ENCODE measurements at places on chromosomes 3 and 15.
A peak's percentile ranks its signal among the peaks of the same experiment; 100 is the strongest.

DNA sequence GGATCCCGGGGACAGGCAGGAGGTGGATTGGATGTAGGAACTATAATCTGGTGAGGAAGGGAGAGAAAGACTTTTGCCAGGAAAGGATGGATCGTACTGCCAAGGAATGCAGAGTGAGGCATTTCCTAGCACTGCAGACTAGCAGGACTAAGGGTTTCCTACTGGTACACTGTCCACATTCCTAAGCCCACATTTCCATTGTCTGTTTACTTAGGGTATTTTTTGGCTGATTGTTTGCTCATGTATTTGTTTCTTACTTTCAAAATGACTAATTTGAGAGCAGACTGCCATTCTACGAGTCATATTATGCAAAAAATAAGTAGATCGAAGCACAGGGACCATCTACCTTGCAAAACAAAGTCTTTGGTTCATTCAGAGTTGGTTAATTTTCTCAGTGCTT lies 1029.5 kb upstream of the NR2F2 start:
- DNase-seq, result no peak

GRCh38 chr15:74497584-74497983 lies 36.6 kb upstream of the UBL7 start:
- DNase-seq, result no peak

DNA sequence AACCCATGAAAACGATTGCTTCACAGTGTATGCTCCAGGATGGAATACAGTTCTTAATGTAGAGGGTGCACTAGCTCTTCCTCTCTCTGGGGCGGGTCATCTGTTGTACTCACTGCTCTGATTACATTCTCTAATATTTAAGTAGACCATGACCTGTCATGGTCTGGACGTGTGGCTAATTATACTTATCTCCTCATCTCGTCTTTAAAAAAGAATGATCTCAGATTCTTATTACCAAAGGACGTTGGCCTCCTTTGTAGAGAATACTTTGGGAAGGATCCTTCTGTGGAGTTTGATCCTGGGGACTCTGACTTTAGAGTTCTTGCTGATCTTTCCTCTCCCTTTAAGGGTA lies 48.4 kb upstream of the TRAK1 start:
- DNase-seq, result no peak

GRCh38 chr3:188520466-188520865 lies 366.5 kb downstream of the LPP start:
- DNase-seq, result no peak

DNA sequence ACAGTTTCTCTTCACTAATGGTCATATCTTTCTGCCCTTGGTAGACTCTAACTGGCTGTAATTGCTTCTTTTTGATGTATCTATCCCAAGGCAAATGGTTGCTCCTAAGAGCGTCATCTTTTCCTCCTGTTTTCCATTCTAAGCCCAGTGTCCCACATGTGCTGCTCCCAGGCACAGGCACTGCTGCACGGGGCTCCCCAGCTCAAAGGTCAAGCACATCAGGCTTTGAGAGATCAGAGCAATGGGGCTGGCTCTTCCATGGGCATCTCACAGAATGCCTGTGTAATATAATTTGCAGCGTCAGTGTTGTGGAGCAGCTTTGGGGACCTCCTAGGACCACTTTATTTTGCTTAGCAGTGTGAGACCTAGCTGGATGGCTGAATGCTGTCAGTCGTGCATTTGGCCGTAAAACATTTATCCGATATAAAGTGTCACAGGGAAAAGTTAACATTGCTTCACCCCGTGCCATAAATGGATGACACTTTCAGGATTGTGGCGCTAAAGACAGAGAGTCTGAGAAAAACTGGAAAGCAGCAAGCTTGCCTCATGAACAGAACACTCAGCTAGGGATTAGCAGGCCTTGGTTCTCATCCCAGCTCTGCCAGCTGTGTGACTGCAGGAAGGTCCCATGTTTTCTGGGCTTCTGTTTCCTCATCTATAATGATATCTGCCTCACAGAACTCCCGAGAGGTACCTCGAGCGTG lies 277.5 kb upstream of the TBL1XR1 start:
- no peak for DNase-seq

DNA sequence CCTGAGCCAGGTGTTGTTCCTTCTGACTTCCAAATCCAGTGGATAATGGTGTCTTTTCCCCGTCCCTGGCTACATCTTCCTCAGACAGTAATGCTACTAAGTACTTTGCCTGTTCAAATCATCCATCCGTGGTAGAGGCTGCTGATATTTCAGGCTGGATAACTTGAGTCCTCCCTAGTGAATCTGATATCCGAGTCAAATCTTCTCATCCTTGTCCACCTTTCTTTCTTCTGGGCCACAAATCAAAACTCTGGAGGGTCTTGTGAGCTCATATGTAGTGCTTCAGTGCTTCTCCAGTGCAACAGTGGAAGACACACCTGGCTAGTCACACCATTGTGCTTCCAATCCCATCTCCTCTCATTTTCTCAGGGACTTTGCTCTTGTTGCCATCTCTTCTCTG lies 11.2 kb downstream of the SH3GL3 start:
- no peak for DNase-seq

DNA sequence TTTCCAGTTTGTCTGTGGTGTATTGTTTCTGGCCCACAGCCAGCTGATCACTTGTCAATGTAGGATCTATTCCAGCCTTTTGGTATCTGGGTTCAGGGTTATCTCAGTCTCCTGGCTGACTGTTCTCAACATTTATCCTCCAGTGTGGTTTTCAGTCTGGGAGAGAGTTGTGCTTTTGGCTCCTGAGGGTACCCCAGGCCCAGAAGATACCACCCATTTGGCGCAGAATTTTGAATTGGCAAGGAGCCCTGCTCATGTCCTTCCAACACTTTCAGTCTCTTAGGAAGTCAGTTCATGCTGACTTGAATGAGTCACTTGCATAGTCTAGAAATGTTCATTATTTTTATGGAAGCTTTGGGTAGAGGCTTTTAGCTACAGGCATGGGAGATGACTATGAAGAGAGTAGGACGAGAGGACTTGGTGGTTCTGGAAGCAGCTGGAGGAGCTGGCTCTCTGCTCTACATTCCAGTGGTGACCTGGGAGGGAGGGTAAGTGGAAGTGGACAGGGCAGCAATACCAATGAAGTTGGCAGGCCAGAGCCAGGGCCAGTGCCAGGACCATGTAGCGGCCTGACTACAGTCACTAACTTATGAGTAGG lies 7.2 kb downstream of the POLR2H start:
- DNase-seq, result no peak

- DNase-seq, result peak; percentile 13
Measured at GRCh38 chr15:60006203-60006862, 2.2 kb downstream of the FOXB1 start.

DNA sequence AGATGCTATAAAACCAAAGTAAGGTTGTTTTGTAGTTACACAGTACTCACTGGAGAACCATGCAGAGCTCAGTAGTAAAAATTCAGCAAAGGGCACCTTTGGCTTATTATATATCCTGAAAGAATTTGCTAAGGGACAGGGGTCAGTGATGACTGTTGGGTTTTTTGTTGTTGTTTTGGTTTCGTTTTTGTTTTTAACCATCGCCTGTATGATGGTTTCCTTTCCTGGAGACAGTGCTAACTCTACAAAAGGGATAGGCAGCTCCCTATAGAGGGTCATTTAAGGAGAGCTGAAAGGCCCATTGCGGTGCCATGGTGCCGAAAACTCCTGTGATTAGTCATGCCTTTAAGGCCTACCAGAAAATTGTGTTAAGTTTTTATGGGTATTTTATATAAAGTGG lies 118.2 kb upstream of the GOLIM4 start:
- DNase-seq, result no peak

- no peak for DNase-seq
Measured at GRCh38 chr15:81813215-81813614, 232.6 kb downstream of the MEX3B start.

- no peak for DNase-seq
Measured at GRCh38 chr3:37474901-37475331, 300.5 kb upstream of the LRRFIP2 start.

DNA sequence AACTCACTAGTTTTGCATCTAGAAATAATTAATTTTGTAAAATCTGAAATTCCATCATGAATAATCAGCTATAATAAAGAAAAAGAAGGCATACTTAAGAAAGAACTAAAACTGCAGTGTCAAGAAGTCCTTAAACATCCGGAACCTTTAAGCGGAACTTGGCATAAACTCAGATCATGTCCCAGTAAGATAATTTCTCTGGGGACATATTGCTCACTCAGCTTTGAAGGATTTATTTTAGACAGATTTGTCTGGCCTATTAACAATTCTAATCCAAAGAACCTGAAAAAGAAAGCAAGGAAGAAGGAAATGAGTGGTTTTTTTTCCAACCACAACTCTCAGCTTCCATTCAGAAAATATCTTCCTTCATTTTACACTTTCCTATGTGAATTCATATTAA lies 850.3 kb downstream of the ROBO1 start:
- no peak for DNase-seq

GRCh38 chr15:39959411-39959810 lies 25.5 kb downstream of the EIF2AK4 start:
- DNase-seq, result no peak

- DNase-seq, result no peak
Measured at GRCh38 chr3:124248471-124249028, 256.6 kb upstream of the ROPN1 start.

GRCh38 chr3:182465301-182466185 lies 327.8 kb upstream of the ATP11B start:
- DNase-seq, result no peak

DNA sequence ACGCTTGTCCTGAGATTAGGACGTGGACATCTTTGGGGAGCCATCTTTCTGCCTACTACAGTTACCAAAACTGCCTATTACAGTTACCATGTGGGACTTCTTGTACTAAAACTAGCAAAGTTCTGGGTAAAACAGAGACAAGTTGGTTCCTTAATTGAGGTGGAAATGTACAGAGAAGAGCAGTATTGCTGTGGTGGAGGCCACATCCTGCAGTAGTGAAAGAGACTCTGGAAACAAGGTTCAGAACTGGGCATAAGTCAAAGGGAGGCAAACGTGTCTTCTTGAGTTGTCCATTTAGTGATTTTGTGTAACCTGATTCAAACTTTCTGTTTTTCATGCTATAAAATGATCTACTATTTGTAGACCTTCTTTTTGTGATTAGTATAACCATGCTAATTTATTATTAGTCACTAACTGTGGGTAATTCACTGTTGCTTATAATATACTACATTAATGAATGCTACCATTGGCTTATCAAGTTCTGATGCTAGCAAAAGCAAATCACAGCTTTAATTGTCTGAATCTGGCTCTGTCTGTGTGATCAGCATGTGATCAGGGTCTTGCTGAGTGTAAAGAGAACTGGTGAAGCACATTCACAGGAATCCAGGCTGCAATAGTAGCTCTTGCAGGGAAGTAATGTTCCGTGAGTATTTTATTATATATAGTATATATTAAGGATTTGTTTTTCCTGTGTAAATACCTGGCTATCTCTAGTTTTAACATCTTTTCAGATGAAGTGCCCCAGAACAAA lies 207.9 kb upstream of the GAP43 start:
- DNase-seq, result no peak

DNA sequence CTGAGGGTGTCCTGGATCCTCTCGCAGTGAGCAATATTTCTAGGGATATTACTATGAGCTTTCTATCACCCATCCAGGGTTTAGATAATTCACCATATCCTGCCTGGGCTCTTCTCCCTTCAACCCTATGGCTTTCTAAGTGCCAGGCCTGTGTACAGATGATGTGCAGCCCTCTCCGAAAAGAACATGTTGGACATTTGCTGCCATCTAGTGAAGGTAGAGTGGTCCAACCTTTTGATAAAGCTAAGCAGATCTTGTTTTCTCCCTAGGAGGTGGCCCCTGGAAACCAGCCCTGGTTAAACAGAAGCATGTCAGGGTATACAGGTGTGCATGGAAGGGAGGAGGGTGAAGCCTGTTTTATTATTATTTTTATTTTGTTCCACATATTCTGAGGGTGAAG lies 27.9 kb upstream of the SCN10A start:
- peak; percentile 17 for DNase-seq

DNA sequence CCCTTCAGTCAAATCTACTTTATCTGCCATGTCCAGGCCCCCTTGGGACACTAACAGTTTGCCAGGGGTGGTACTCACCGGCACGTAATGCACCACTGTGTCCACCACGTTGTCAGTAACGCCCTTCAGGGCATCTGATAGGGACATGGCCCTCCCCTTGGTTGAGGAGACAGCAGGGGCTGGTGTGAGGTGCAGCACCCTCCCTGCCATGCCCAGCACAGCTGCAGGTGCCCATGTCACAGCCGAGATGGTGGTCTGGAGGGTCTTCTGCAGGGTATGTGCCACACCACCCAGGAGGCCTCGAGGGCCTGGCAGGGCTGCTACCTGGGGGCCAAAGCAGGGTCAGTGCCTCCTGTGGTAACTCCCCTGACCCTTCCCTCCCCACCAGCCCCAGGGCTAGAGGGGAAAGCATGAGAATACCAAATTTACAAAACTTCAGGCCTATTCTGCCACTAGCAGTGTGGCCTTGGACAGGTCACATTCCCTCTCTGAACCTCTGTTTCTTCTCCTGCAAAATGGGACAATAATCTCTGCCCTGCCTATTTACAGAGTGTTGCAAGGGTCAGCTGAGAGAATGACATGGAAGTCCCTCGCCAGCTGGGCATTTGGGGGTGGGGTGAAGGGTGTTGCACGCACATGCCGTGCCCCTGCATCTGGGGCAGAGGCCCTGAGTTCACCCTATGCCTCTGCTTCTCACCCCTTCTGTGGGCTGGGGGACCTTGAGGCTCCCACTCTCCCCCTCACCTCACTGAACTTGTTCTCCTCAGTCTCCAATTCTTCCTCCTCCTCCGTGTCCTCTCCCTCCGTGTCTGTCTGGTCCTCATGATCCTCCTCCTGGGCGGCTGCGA lies 11.8 kb upstream of the KIF7 start:
- no peak for DNase-seq

DNA sequence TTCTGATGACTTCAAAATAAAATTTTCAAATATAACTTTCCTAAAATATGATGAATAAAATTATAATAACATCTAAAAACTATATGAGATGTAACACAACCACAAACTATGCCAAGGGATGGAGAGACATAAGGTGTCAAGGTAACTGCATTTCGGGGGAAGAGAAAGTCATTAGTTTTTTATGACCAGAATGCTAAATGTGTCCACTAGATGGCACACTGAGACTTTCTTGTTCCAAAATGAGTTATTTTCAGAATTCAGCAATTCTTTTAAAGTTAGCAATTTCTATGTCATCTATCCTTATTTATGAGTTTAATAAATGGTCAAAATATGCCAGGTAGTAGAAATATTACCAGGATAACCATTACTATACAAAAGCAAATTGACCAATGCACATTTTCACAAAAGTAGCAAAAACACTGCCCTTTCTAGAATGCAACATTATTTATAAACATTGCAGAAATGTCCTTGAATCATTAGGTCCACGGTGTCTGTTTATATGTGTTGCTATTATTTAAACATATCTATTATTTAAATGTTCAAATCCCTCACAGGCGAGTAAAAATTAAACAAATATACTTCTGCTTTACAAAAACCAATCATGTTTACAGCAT lies 374.2 kb downstream of the PLCL2 start:
- no peak for DNase-seq

DNA sequence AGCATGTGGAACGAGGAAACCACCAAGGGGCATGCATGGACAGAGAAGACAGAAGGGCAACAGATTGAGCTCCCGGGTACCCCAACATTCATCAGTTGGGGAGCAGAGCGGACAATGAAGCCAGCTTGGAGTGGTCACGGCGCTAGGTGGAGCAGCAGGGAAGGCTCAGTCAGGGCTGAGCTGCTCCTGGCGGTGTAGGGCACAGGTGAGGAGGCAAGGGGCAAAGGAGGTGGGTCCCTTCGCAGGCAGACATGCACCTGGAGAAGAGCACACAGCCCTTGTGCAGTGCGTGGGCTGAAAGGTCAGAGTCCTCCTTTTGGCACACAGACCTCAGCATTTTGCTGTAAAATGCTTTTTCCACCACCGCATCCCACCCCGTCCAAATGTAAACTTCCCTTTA lies 90.0 kb upstream of the SLC6A6 start:
- peak; percentile 59 for DNase-seq
